ENCODE measurements at places on chromosomes 1 and 21.

DNA sequence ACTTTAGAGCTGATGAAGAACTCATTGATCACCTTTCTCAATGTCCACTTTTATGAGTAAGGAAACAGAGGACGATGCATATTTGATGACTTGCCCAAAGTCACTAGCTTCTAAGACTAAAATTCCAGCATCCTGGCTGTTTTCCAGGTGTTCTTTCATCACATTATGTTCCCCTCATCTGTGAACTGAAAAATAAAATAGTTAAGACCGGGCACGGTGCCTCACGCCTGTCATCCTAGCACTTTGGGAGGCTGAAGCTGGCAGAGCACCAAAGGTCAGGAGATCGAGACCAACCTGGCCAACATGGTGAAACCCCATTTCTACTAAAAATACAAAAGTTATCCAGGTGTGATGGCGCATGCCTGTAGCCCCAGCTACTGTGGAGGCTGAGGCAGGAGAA, 297.5 kb downstream of the DUSP10 start:
- no peak for DNase-seq

- no peak for DNase-seq
Observed at GRCh38 chr1:83632906-83633305, 366.0 kb downstream of the TTLL7 start.

DNA sequence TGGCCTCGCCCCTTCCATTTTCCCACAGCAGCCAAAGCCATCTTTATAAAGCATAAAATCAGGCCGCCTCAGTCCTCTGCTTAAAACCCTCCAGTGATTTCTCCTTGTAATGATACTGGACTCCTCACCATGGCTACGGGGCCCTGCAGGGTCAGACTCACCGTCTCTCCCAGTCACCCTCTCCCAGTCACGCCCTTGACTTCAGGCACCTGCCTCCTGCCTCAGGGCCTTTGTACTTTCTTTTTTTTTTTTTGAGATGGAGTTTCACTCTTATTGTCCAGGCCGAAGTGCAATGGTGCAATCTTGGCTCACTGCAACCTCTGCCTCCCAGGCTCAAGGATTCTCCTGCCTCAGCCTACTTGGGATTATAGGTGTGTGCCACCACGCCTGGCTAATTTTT, 47.8 kb downstream of the PIK3CD start:
- DNase-seq = no peak

GRCh38 chr1:210726621-210727020, 397.9 kb downstream of the HHAT start:
- DNase-seq = no peak

DNA sequence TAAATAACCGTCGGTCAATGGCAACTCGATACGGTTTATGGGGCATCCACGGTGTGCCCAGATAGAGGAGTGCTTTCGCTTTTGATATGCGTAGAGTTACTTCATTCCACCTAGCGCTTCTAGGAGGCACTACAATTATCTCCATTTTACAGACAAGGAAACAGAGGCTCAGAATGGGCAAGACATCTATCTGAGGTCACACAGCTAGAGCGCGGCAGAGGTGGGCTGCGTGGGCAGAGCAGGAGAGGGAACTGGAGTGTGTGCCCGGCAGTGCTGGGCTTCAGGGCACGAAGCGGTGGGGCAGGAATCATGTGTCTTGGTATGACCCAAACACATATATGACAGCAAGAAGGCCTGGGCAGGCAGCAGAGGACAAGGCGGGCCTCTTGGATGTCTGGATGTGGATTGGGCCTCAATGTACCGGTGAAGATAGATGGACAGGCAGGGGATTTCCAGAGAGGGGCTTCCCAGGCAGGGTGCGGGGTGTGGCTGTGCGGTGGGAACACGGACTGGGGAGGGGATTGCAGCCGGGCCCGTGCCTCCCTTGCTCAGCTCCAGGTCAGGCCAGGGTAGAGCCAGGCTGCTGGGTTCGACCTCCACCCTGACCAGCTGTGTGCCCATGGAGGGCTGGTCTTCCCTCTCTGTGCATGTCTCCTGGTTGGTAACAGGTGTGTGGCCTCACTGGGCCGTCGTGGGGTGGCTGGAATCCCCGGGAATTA, 21.2 kb downstream of the TP73 start:
- DNase-seq = no peak

DNA sequence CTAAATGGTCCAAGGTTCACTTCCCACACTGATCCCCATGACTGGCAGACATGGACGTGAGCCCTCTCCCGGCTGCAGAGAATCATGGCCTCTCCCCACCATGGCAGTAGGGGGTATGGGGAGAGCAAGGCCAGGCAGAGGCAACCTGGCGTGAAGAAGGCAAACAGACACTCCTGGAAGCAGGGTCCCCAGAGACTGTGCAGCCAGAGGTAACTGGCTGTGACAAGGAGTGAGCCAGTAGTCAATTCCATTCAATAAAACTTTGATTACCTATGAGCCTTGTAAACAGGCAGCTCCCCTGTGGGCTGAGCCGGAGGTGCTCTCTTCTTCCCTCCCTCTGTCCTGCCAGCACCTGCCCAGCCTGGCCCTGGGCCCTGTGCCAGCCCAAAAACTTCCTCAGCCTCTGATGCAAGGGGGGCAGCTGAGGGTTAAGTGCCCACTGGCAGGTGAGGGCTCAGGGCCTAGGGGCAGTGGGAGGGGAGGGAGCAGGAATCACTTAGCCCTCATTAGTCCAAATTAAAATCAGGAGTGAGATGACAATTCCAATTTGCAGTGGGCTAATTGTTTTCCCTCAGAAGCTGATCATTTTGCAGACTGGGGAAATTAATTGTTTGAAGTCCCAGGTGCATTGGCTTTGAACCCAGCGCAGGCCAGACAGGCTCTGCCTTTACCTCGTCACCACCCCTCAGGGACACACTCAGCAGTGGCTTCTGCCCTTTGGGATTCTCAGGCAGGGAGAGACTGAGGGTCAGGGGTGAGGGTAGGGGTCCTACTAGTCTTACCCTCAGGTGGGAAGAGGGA, 35.6 kb downstream of the LRRN2 start:
- no peak for DNase-seq

DNA sequence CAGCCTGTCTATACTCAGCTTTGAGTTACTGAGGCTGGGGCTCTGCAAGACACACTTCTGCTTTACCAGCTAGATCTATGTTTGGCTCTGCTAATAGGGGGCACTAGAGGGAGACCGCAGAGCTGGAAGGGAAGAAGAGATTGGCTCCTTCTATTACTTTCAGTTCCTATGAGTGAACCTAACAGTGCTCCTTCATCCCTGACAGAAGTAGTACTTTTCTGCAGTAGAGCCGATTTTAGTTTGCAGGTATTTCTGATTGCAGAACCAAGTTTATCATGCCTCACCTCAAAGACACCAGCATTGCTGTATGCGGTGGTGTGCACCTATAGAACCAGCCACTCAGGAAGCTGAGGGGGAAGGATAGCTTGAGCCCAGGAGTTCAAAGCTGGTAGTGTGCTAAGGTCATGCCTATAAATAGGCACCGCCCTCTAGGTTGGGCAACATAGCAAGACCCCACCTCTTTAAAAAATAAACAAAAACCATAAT, 5.7 kb upstream of the ZDHHC18 start:
- no peak for DNase-seq

- no peak for DNase-seq
Observed at GRCh38 chr21:46163380-46163779, 8.0 kb upstream of the FTCD start.

DNA sequence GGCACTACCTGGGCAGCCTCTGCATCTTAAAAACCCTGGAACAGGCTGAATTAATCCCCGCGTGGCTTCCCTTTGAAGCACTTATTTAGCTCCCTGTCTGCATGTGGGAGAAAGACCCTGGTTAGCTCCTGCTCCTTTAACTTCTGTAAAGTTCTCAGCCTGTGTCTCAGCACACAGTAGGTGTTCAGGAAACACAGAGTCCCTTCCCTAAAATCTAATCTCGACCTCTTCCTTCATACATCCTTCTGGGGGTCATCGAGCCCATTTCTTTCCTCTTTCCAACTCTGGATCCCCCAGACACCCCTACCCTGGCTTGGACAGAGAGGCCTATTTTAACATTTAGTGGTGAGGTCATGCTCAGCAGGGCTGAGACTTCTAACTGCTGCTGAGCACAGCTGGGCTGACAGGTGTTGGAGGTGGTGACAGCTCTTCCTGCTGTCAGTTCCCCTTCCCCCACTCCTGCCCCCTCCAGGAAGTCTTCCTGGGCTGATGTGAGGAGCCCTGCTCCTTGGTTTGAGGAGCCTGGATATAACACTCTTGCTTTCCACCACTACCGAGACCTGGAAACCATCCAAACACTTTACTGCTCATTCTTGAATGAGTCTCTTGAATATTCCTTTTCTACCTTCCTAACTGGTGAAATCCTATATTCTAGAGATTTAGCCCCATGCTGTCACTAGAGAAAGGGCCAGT, 5.3 kb downstream of the E2F2 start:
- no peak for DNase-seq

DNA sequence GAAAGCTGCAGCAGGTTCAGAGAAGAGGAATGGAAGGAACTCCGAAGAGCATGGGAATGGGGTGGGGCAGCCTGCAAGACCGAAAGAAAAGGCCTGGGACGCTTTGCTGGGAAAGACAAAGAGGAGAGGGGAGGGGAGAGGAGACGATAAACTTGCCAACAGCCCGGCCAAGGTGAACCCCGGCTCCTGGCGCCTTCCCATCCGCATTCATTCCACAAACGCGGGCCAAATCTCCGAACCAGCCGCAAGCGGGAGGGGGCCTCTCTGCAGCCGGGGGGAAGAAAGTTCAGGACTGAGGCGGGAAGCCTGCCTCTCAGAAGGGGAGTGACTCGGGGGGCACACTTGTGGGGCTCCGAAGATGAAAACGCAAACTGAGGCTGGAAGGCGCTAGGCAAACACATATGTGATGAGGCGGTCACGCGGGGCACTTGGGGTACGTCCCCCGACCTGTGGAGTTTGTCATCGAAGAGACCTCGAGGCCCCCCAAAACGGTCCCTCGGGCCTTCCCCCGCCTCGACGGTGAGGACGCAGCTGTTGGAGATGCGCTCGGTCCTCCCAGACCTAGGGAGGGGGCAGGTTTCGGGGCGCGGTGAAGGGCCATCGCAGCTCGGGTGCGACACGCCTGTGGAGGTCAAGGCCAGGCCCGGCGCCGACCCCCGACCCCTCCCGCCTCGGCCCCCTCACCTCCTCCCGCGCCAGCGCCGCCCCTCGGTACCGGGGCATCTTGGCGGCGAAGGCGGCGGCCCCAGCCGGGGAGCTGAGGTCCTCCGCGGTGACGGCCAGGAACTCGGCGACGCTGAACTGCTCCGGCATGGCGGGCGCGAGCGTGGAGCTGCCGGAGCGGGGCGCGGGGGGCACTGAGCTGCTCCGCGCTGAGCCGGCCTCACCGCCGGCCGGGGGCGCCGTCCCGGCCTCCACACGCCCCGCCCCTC, at the start of gene ASAP3:
Gene ASAP3 (minus strand): TSS at position 859 of the 932 bp plus-strand sequence. CDS start 46 bp downstream, at position 813.
- DNase-seq = no peak

DNA sequence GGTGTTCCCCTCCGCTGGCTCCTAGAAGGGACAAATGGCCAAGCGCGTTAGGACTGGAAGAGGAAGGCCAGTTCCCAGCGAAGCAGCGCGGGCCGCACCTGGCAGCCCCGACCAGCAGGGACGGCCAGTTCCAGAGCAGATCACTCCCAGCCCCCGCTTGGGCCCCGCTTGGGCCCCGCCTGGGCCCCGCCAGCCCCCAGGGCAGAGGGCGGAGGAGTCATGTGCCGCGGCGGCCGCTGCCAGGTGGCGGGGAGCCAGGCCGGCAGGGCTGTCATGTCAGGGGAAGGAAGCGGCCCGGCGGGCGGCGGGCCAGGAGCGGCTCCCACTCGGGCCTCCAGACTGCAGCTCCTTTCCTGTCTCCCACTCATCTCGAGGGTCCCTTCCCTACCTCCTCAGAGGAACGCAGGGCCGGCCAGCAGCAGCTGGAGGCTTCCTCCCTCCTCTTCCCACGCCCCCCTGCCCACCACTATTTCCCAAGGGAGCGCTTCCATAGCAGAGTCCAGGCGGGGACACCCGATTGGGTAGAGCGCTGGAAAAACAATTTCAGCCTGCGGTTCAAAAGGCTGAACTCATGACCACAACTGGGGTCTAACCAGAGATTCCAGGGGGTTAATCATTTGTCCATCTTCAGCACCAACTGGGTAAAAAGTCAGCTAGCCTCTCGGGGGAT, 16.5 kb downstream of the ZNF697 start:
- no peak for DNase-seq

GRCh38 chr1:155392898-155393411, 72.3 kb downstream of the RUSC1 start:
- DNase-seq = no peak

DNA sequence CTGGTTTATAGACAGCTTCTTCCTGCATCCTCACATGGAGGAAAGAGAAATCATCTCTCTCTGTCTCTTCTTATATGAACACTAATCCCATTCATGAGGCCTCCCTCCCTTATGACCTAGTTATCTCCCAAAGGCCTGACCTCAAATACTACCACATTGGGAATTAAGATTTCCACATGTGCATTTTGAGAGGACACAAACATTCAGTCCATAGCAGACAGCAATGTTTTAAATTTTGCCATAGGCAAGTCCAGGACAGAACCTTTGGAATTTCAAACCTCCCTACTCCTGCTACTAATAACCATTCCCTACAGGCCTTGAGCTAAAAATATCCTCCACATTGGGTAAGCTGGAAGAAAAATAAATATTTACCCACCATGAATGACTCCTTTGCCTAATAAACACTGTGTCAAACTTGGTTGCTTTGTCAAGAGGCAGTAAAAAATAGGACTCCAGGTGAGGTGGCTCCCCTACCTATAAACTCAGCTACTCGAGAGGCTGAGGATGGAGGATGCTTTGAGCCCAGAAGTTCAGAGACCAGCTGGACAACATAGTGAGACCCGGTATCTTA, 113.7 kb downstream of the ZNF281 start:
- DNase-seq = no peak

GRCh38 chr1:4105300-4105880, 205.3 kb upstream of the C1orf174 start:
- DNase-seq = no peak

- no peak for DNase-seq
Observed at GRCh38 chr1:1136547-1137230, 20.8 kb upstream of the C1orf159 start.

- DNase-seq = no peak
Observed at GRCh38 chr21:29145354-29145782, 14.9 kb downstream of the MAP3K7CL start.

DNA sequence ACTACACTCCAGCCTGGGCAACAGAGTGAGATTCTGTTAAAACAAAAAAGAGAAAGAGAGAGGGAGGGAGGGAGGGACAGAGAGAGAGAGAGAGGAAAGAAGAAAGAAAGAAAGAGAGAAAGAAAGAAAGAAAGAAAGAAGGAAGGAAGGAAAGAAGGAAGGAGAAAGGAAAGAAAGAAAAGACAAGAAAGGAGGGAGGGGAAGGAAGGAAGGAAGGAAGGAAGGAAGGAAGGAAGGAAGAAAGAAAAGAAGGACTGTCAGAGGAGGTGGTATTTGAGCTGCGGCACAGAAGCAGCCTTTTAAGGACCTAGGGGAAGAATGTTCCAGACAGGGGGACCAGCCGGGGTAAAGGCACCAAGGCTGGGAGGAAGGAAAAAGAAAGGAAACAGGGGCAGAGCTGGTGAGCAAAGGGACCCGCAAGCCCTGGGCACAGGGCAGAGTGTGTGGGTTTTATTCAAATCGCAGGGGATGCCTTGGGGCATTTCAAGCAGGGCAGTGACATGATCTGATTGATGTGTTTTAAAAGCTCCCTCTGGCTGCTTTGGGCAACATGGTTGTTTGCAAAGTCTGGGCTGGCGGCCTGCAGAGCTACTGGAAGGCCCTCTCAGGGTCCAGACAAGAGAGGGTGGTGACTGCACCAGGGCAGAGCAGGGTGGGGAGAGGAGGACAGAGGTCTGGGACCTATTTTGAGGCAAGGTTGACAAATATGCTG, 176.9 kb upstream of the VAMP3 start:
- no peak for DNase-seq

- DNase-seq = no peak
Observed at GRCh38 chr1:56080123-56080522, 499.2 kb downstream of the PLPP3 start.

All from NCI-H524 treated with DMSO at 0.1 percent for 48 hours (cell line).